ENCODE measurements at places on chromosomes 6 and 20.

GRCh38 chr6:154815938-154816820, 83.0 kb downstream of the SCAF8 start:
- DNase-seq, result no peak

DNA sequence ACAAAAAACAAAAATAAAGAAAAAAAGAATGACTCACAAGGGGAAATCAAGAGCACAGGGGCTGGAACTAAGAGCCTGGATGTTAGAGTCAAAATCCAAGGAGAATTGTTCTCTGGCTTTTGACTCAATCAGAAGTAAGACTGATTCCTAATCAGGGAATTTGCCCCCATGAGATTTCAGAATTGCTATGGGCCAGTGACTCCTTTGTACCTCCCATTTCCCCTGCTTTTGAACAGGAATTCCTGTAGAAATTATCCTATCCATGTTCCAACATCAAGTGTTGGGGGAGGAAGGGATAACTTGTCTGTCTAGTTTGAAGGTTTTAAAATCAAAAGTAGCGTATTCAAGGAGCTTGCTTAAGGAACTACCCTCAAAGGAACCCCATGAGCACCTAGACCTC, 396.7 kb downstream of the CDC5L start:
- no peak for DNase-seq

DNA sequence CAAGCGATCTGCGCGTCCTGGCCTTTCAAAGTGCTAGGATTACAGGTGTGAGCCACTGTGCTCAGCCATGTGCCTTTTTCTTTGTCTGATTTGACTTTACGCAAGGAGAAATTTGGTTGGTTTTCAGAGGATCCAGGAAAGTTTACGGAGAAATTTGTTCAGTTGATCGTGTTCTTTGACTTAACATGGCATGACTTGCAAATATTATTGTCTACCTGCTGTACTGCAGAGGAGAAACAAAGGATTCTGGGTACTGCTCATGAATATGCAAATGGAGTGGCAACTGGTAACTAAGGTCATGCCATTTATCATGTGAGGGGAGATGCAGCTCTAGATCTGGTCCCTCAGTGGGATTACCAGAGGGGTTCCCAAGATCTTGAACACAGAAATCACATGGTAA, 68.8 kb upstream of the CHD6 start:
- no peak for DNase-seq

GRCh38 chr20:20520776-20521175, 152.9 kb downstream of the INSM1 start:
- no peak for DNase-seq

DNA sequence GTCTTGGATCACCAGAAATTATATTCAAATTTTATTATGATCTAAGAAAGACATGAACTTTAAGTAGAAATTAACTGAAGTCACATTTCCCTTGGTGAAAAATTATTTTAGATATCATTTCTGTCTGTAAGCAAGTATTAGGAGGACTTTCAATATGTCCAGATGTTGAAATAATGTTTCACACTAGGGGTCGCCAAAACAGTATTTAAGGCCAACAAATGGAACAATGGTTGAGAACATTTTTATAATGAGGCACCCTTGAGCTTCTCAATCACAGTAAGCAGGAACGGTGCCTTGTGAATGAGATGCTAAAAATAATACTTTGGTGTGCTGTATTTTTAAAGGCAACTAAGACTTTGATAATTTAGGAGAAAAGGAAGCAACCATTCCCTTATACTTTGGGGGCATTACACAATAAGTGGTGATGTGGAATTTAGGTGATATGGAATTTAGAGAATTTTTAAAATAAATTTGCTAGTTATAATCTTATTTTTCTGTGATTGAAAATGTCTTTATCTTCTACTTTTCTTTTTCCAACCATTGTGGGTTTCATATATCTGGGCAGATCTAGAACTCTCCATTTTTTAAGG, 9.6 kb upstream of the SF3B5 start:
- DNase-seq, result no peak
